Naive thymus-derived CD4-positive, alpha-beta T cell (primary cell): ENCODE measurements at places on chromosomes 5 and 9. TPM values are rescaled to one million over a fixed set of nuclear protein-coding genes. Genes with fewer than 3 reads are reported as not detected.

DNA sequence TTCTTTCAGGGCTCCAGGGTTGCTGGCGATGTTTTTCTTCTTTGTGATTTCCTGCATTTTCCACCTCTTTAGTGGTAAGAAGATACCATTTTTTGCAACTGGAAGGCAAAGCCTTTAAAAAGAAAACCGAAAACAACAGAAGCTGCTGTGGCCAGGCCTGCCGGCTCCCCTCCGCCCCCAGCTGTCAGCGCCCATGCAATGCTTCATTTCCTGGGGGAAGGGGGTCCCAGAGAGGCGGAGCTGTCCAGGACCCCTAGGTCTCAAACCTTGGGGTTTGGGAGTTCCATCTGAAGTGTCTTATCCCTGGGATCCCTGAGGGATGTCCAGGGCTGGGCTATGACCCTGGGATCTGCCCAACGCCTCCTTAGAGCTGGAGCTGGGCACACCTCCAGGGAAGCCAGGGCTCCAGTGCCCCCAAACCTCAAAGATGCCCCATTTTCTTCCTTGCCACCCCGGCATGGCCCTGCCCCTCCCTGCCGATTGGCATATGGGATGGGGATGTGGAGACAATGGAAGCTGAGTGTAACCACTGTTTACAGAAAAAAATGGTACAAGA is 257.2 kb upstream of the MVB12B start:
- no peak overlapping the region for H3K4me3 ChIP-seq
- H3K27me3 ChIP-seq, result no peaks in the 10 kb centered on the region
- no peaks in the 10 kb centered on the region for H3K4me1 ChIP-seq
- DNase-seq, result no peak

Gene FST
- polyA plus RNA-seq, result 0.55 TPM

Gene NMUR2
- not detected for polyA plus RNA-seq

DNA sequence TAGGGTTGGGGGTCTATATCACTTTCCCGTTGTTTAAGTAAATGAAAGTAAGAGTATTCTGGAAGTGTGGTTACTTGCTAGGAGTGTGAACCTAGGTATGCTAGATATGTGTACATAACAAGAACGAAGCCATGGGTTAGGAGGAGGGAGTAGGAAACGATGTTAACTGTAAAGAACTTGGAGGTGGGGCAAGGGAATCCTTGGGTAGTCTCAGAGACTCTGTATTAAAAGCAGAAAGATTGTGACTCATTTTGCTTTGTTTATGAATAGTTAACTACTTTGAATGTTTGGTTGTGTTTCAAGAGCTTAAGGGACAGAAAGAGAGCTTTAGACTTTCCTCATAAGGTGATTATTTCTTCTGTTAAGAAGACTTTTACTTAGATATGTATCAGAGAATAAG is 59.9 kb downstream of the TMEM252 start:
- H3K27me3 ChIP-seq, result no peaks in the 10 kb centered on the region
- no peaks in the 10 kb centered on the region for H3K4me1 ChIP-seq
- H3K4me3 ChIP-seq, result no peak overlapping the region
- no peak for DNase-seq

DNA sequence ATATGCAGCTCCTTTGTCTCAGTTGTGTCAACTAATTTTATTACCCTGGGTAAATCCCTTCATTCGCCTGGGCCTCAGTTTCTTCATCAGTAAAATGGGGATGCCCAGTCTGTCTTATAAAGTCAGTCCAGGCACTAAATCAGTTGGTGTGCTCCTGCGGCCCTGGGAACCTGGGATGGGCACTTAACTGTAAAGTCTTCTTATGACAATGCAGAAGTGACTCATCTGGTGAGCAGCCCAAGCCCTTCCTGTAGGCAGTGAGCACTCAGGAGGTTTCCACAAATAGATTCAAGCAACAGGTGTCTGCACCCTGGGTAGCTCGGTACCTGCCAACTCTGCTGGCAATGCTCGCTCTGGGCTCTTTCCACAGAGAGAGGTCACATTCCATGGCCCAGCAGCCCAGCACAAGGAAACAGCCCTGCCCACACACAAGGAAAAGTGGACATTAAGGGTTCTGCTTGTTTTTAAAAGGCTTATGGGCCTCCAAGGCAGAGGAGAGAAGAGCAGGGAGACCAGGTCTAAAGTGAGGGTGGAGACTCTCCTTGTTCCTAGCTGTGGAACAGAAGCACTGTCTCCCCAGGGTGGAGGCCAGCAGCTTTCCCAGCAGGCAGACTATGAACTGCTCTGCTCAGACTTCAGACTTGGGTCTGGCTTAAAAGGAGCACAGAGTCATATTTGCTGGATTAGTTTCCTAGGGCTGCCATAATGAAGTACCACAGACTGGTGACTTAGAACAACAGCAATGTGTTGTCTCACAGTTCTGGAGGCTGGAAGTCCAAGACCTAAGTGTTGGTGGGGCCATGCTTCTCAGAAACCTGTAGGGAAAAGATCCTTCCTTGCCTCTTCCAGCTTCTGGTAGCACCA is 89.7 kb upstream of the ADRA1B start:
- no peaks in the 10 kb centered on the region for H3K36me3 ChIP-seq
- no peaks in the 10 kb centered on the region for H3K27me3 ChIP-seq
- DNase-seq, result no peak
- no peaks in the 10 kb centered on the region for H3K4me1 ChIP-seq

GRCh38 chr9:134693641-134694367 is 52.2 kb downstream of the COL5A1 start:
- no peak for DNase-seq
- no peaks in the 10 kb centered on the region for H3K4me1 ChIP-seq
- H3K4me3 ChIP-seq, result no peak overlapping the region
- no peak overlapping the region for H3K27ac ChIP-seq

DNA sequence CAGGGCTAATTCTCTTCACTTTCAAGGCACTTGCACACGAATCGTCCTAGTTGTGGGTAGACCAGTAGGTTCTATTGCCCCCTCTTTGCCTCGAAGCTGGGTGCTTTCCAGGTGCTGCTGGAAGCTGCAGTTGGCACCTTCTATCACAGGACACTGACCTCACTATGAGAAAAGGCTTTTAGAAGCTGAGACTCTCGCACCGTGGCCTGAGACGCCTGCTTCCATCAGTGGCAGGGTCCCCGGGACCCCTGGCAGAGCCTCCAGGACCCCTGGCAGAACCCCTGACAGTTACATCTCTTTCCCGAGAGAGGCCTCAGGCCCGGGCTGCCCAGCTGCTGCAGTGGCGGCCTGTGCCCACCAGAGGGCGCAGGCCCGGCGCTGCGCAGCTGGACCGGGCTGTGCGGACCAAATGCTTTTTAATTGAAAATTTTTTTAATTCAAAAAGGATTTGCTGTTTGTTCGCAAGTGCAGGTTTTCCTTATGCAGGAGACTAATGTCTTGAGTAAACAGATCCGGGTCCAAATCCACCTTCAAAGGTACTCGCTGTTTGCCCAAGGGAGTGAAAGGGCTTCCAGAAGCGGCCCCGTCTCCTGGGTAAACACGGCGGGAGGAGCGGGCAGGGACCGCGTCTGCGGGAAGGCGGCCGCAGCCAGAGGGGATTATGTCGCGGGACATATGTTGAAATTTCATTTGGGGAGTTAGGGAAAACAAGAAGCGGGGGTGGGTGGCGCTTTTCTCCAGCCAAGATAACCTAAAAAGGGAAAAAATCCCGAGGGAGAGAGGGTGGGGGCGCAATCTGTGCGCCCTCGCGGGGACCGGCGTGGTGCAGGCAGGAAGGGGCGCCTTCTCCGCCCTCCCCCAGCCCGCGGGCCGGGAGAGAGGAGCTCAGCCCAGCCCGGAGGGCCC is 114.5 kb upstream of the LMX1B start:
- H3K4me1 ChIP-seq, result peaks cover 3% of the 10 kb centered on the region
- H3K36me3 ChIP-seq, result no peaks in the 10 kb centered on the region
- H3K27me3 ChIP-seq, result no peaks in the 10 kb centered on the region

GRCh38 chr5:95697781-95698681 is 15.2 kb upstream of the SPATA9 start:
- no peaks in the 10 kb centered on the region for H3K4me1 ChIP-seq
- no peak for DNase-seq
- no peaks in the 10 kb centered on the region for H3K27me3 ChIP-seq

DNA sequence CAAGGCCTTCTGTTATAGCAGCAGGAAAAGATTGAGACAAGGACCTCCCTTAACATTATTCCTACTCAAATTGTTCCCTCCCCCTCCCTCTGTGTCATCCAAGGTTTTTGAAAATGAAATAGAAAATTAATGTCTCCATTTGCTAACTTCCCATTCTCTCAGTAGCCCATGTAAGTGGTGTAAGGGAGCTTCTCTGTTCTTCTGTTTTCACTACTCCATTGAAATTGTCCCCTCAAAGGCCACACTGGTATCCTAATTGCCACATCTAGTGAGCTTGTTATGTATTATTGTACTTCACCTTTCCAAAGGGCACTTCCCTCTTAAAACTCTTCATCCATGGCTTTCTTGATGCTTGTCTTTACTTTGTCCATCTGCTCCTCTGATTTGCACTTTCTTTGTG is 131.2 kb upstream of the PIK3R1 start:
- no peak overlapping the region for H3K27ac ChIP-seq
- DNase-seq, result no peak
- H3K4me3 ChIP-seq, result no peak overlapping the region
- no peaks in the 10 kb centered on the region for H3K4me1 ChIP-seq
- H3K27me3 ChIP-seq, result no peaks in the 10 kb centered on the region
- no peaks in the 10 kb centered on the region for H3K36me3 ChIP-seq

Gene TEX48
- not detected for polyA plus RNA-seq

Gene AKNA
- 39.6 TPM for polyA plus RNA-seq

Gene OTP
- polyA plus RNA-seq, result not detected

Gene RIGI
- 17.3 TPM for polyA plus RNA-seq

- no peak for DNase-seq
- no peak overlapping the region for H3K4me3 ChIP-seq
- H3K27ac ChIP-seq, result no peak overlapping the region
- no peaks in the 10 kb centered on the region for H3K27me3 ChIP-seq
- H3K36me3 ChIP-seq, result no peaks in the 10 kb centered on the region
- H3K4me1 ChIP-seq, result no peaks in the 10 kb centered on the region
Observed at GRCh38 chr9:16530669-16531642, 339.5 kb downstream of the BNC2 start.

GRCh38 chr9:106713206-106713605 is 149.8 kb upstream of the ZNF462 start:
- DNase-seq, result no peak
- no peaks in the 10 kb centered on the region for H3K4me1 ChIP-seq
- no peak overlapping the region for H3K27ac ChIP-seq
